ENCODE measurements at places on chromosomes 16 and 17.

DNA sequence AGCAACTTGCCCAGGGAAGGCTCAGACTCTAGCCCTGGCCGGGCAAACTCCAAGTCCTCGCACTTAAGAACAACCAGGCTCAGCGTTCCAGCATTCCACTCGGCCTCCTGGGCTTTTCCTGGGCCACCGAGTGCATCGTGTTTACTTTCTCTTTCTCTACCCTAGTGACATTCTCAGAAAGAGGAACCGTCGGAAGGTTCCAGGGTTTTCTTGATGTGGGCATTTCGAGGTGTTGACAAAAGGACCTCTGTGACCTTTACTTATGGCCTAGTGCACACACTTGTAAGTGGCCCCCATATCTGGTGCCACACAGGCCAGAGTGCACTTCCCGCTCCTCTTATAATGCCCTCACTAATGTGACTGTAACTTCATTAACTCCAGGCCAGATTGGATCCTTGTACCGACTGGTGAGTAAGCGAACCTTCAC lies 3.1 kb upstream of the BANP start:
- DNase-seq, result no peak

DNA sequence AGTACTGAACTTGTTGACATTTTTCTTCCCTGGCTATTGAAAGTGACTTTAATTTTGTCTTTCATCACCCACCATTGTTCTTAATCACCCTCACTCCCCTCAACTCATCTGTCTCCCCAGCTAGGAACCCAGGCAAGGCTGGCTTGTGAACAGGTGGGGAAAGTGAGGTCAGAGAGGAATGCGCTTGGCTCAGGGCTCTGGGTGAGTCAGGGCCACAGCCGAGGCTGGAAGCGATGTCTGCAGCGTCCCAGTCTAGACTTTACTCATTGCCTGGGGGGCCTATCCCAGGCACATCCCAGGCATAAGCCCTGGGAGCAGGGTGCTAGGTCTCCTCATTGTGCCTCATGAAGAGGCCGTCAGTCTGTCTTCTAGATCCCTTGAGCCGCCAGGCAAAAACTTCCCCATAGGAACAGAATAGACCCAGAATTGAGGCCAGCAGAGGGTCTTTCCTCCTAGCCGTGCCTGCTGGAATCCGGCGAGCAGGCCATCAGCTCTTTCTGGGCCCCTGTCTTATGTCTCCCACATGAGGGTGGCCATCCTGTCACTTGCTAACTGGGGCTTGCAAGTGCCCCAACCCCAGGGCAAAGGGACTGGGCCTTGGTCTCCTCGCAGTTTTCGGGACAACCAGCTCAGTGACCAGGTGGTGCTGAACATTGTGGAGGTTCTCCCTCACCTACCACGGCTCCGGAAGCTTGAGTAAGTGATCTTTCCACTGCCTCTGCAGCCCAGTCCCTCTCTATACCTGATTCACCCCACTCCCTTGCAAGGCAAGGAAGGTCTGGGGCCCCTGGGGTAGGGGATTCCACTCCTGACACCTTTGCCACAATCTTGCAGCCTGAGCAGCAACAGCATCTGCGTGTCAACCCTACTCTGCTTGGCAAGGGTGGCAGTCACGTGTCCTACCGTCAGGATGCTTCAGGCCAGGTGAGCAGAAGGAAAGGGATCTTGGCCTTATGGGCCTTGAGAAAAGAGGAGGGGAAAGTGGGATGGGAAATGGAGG lies 40.1 kb downstream of the NLRC5 start:
- peak; percentile 32 for DNase-seq

- peak; percentile 26 for DNase-seq
These were observed 628 bp downstream of the GABARAPL2 start for GRCh38 chr16:75566758-75567255.

DNA sequence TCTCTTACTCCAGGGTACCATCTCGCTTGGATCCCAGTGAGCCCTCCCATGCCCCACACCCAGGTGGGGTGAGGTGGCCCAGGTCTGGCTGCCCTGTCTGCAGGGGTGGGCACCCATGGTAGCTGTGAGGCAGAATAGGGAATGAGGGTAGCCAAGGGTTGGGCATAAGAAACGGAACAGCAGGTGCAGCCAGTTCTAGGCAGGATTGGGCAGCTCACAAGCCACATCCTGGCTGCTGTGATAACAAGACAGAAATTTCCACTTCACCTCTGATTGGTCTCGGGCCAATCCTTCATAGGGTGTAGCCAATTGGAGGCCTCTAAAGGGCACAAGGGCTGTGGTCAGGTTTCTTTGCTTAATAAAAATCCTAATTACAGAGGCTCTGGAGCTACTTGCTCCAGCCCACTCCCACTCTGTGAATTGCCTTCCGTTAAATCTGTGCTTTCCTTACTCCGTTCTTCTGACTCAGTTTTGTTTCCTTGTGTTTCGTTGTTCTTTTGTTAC lies 1.5 kb upstream of the ARHGDIG start:
- peak; percentile 27 for DNase-seq

DNA sequence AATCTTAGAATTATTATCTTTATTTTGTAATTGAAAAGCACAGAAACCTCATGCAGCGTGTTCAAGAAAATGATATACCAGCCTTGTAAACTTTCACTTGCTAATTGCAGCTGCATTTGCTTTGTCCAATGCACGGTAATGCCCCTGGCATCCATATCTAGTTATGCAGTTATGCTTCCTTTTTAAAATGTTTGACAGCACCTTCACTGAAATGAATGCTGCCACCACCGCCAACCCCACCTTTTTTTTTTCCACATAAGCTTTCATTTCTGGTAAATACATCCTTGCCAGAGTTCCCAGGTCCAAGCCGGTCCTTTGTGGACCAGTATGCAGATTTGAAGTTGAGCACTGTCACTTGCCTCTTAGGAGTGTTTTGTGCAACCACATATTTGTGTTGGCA lies 338.8 kb downstream of the WWOX start:
- DNase-seq, result no peak

Data from CD4-positive, alpha-beta T cell treated with Interleukin-1 beta for 1 hour (primary cell).